ENCODE measurements at places on chromosomes 3 and 15.

GRCh38 chr3:143337387-143337786, 217.8 kb downstream of the CHST2 start:
- DNase-seq = no peak

DNA sequence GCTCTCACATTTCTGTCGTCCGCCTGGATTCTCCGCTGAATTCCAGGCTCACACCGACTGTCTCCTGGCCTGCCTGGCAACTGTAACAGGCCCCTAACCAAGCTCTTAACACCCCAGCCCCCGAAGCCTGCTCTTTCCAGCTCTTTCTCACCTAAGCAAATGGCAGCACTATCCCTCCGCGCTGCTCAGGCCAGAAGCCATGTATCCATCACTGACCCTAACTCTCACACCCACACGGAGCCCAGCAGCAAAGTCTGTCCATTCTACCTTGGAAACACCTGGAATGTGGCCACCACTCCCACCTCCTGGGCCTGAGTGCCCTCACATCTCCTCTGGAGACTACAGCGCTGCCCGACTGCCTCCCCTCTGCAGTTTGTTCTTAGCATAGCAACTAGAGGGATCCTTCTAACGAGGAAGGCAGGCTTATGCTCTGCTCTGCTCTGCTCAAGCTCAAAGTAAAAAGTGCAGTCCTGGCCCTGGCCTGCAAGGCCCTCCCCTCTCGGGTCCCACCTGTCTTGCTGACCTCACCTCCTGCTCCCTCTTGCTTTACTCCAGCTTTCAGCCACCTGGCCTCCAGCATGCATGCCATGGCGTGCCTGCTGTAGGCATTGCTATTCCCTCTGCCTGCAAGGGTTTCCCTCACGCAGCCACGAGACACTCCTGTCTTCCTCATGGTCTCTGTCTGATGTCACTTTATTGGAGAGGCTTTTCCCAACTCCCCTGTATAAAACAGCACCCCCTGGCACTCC, 27.2 kb downstream of the FEM1B start:
- DNase-seq = no peak

DNA sequence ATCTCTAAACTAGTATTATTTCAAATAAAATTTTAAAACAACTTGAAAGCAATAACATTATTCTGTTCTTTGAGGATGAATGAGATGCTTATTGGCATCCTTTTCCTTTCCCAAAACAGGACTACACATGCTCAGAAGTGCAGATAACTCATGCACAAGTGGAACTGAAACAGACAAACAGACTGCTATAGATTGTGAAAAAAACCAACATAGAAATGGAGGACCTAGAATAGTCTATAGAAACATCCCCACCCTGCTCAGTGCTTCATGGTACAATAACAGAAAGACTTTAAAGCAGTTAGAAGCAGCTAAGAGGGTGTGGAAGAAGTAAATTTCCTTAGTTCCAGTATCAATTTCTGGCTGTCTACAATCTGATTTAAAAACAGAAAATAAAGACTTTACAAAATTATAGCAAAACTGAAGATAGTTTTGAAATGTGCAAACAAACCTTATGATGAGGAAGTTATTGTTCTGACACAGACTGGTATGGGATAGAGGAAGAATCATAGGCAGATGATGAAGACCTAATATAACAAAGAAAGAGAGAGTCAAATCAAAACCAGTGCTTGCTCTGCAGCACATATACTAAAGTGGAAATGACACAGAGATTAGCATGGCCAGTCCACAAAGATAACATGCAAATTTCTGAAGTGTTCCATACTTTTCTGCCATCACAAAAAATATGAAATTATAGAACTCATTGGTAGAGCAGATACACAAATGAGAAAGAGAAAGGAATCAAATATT, 1025.4 kb downstream of the SQOR start:
- no peak for DNase-seq

DNA sequence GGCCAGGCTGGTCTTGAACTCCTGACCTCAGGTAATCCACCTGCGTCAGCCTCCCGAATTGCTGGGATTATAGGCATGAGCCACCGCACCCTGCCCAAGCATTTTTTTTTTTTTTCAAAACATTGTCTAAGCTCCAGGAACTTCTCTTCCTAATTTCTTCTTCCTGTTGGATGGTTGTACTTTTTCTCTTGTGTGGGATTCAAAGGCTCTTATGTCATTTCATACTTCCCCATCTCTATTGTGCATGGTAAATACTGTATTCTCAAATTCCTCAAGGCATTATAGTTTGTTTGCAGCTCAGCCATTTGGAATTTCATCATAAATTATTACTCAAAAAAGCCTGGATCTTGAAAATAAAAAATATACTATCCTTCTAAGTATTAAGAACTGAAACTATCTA, 199.1 kb upstream of the GADL1 start:
- DNase-seq = no peak

DNA sequence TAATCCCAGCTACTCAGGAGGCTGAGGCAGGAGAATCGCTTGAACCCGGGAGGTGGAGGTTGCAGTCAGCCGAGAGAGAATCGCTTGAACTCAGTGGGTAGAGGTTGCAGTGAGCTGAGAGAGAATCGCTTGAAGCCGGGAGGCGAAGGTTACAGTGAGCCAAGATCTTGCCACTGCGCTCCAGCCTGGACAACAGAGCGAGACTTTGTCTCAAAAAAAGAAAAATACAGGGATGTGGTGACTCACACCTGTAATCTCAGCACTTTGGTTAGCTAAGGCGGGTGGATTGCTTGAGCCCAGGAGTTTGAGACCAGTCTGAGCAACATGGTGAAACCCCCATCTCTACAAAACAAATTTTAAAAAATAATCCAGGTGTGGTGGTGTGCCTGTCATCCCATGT, 26.8 kb downstream of the UBE2E1 start:
- no peak for DNase-seq

DNA sequence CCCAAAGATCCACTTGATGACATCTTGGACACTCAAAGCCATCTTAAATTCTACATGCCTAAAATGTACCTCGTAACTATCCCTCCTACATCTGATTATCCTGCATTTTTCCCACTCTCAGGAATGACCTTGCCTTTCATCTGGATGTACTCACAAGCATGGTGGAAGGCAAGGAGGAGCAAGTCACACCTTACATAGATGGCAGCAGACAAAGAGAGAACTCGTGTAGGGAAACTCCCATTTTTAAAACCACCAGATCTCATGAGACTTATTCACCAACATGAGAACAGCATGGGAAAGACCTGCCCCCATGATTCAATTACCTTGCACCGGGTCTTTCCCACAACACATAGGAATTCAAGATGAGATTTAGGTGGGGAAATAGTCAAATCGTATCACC, 616.0 kb downstream of the MCTP2 start:
- DNase-seq = no peak

GRCh38 chr15:75669191-75669878, 21.6 kb downstream of the SNX33 start:
- no peak for DNase-seq

DNA sequence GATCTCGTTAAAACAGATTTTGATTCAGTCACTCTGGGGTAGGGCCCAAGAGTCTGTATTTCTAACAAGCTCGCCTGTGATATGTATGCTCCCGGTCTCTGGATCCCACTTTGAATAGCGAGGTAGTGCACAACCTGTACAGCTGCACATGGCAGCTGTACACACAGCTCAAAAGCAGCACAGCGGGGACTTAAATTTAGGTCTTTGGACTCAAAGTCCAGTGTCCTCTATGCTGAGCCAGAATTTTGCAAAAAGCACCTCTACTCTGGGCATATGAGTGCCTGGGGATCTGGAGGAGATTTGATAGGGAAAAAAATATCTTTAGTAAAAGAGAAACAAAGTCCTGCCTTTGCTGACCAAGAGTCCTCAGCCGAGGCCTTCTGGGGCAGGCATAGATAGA, 83.1 kb downstream of the HMG20A start:
- no peak for DNase-seq

DNA sequence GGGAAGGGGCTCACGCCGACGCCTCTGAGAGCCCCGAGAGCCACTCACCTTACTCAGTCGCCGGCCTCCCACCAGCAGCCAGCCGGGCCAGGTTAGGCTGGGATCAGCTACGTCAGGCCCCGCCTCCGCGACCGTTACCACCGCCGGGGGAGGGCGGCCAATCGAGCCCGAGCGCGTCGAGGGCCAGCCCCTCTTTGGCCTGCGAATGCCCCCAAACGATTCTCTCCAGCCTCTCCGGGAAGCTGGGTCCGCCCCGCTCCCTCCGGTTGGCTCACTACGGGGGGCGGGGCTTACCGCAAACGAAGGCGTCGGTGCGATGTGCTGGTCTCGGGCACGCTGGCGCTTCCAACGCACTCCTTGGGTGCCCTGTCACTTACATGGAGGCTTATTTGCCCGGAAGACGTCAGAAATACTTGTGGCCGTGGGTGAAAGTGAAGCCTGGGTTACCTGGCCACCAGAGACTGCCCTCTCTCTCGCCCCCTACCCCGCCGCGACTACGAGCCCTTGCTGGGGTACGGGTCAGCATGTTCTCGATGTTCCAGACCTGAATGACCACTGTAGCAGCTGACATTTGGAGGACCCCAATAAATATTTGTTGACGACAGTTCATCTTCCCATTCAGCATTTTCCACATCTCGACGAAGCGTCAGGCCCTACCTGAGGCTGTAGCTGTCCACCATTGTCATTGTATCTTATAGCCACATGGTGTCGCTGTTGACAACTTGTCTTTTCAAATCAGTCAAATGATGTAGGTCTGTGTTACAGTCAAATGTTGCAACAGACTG, at the start of gene CEP70:
Gene CEP70, minus strand, starts transcription at position 111 of the 785 bp plus-strand sequence. CDS start 21,333 bp downstream, outside the sequence.
- peak; percentile 86 for DNase-seq

DNA sequence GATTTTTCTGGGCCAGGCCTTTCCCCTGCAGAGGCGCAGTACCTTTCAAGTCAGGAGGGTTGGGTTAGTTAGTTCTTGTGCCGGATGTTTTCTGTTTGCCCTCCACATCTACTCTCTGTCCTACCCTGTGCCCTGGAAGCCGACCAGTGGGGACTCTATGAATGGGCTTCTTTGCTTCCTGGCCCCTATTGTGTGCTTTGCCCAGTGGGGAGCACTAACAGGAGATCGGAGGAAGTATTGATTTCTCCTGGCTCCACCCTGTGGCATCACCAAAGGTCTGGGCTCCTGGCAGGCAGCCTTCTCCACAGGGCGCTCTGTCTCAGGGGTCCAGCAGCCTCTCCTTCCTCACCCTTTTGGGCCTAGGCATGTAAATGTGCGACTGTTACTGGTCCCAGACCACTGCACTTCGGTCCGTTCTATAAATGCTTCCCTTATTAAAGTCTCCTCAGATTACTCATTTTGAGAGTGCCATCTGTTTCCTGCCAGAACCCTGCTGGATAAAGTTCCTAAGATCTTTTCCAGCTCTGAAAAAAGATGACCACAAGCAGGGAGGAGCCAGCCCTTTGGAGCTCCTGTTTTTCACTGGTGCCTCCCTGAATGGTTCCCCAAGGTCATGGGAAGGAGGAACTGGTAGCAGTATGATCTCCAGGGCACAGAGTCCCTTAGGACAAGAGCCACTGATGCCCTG, 44.5 kb downstream of the CTDSPL start:
- DNase-seq = no peak

DNA sequence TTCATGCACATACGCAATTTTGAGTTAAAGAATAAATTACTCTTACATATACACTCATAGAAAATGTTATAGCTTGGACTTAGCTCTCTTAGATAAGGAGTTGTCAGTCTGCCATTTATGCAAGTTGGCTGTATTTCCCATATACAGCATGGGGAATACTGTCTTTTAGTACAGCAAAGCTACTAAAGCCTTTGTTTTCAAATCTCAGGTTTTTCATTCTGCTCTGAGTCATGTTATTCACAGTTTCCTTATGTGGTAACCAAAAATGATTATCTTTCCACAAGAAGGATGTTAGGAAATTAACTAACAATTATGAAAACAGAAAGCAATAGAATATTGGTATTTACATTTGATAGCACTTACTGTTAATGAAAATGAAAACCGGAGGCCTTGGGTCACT, 4.3 kb upstream of the TIPARP start:
- DNase-seq = no peak

- no peak for DNase-seq
Observed at GRCh38 chr15:98294126-98294525, 333.6 kb downstream of the ARRDC4 start.

DNA sequence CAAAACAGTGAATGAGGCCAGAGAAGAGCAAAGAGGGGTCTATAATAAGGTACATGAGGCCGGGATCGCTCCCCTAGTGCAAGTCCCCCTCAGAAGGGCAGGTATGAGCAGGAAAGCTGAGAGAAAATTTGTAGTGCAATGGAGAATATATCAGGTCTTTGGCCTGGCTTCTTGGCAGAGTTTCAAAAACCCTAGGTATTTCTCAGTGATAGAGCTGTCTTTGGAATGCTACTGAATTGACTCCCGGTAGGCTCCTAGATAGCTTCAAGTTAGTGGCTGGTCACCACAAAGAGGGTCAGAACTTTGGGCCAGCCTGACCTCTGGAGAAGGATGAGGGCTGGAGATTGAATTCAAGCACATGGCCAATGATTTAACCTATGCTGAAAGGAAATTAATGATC, 30.6 kb upstream of the OXTR start:
- DNase-seq = no peak

DNA sequence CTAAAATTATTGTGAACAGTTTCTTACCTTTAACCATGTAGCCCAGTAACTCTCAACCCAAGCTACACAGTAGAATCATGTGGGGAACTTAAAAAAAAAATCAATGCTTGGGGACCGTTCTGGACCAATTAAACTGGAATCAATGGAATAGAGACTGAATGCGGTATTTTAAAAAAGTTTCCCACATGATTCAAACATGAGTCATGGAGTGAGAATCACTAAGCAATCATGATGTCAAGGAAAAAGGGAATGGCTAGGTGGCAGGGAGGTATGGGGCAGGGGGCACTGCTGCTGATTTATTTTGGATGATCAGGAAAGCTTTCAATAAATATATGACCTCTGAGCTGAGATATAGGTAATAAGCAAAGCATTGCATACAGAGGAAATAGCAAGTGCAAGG, 250.5 kb upstream of the RORA start:
- DNase-seq = no peak

DNA sequence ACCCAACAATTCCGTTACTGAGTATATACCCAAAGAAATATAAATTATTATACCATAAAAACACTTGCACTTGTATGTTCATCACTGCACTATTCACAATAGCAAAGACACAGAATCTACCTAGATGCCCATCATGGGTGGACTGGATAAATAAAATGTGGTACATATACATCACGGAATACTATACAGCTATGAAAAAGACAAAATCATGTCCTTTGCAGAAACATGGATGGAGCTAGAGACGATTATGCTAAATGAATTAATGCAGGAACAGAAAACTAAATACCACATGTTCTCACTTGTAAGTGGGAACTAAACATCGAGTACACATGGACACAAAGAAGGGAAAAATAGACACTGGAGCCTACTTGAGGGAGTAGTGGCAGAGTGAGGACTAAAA, 185.3 kb downstream of the PYDC2 start:
- DNase-seq = no peak

- DNase-seq = no peak
Observed at GRCh38 chr3:76490064-76490463, 549.8 kb upstream of the ROBO2 start.
